ENCODE measurements at places on chromosomes 11 and 22.

DNA sequence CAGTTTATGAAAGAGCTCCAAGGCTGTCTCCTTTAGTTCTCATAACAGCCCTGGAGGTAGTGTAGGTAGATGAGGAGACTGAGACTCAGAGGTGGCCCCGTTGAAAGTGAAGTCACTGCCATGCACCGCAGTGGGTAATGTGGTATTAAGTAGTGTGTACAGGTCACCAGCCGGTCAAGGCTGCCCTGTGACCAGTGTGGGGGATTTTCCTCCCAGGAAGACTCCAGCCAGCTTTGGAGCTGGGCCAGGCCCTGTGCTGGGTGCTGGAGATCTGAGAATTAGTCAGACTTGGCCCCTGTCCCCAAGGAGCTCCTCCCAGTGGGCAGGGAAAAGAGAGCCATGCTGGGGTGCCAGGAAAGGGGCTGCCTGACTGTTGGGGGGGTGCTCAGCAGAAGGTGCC, 5.3 kb downstream of the OMP start:
- DNase-seq, result no peak

- no peak for DNase-seq
Measured at GRCh38 chr11:62786318-62787004, 741 bp upstream of the TMEM179B start.

DNA sequence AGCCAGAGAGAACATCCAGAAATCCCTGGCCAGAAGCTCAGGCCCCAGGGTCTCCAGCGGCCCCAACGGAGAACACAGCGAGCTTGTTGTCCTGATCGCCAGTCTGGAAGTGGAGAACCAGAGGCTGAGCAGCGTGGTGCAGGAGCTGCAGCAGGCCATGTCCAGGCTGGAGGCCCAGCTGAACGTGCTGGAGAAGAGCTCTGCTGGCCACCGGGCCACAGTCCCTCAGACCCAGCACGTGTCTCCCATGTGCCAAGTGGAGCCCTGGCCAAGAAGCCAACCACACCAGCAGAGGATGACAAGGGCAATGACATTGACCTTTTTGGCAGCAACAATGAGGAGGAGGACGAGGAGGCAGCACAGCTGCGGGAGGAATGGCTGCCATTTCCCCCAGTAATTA, 20.6 kb upstream of the SCGB1D1 start:
- DNase-seq, result no peak

DNA sequence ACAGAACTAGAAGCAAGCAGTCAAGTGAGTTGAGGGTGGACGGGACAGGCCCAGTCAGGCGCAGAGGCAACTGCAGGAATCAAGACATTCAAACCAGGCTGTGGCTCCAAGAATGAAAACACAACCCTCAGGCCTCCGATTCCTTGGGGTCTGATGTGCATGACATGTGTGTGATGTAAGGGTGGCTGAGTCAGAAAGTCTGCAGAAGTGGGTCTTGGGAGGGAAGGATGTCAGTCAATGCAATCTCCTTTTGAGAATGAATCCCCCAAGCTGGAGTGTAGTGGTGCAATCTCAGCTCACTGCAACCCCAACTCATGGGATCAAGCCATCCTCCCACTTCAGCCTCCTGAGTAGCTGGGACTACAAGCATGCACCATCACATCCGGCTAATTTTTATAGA, 15.9 kb upstream of the PDE2A start:
- no peak for DNase-seq

DNA sequence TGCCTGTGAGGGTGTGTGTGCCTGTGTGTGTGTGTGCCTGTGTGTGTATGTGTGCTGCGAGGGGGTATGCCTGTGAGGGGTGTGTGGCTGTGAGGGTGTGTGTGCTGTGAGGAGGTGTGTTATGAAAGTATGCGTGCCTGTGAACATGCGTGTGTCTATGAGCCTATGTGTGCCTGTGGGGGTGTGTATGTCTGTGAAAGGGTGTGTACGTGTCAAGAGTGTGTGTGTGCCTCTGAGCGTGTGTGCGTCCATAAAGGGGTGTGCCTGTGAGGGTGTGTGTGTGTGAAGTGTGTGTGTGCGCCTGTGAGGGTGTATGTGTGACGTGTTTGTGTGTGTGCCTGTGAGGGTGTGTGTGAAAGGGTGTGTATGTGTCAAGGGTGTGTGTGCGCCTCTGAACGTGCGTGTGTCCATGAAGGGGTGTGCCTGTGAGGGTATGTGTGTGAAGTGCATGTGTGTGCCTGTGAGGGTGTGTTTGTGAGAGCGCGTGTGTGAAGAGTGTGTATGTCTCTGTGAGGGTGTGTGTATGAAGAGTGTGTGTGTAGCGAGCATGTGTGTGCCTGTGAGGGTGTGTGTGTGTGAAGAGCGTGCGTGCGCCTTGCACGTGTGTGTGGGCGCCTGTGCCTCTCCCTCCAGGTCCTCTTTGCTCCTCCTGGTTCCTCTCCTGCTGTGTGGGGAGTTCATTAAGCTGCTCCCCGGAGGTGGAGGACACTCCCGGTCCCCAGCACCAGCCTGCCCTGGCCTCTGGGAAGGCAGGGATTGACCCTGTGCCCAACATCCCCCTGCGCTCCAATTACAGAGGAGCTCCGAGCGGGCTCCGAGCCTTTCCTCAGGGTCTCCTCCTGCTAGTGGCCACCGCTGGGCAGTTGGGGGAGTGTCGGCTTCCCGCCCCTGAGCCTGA, 53.3 kb downstream of the CACNA1I start:
- no peak for DNase-seq

- DNase-seq, result peak; percentile 36
Measured at GRCh38 chr22:38981005-38981991, 849 bp upstream of the APOBEC3B start.

Measured in foreskin keratinocyte (primary cell).